Mesenteric fat pad (tissue), 1 donor: ENCODE measurements at places on chromosomes 11 and 22. TPM values are rescaled to one million over a fixed set of nuclear protein-coding genes. Genes with fewer than 3 reads are reported as not detected.

DNA sequence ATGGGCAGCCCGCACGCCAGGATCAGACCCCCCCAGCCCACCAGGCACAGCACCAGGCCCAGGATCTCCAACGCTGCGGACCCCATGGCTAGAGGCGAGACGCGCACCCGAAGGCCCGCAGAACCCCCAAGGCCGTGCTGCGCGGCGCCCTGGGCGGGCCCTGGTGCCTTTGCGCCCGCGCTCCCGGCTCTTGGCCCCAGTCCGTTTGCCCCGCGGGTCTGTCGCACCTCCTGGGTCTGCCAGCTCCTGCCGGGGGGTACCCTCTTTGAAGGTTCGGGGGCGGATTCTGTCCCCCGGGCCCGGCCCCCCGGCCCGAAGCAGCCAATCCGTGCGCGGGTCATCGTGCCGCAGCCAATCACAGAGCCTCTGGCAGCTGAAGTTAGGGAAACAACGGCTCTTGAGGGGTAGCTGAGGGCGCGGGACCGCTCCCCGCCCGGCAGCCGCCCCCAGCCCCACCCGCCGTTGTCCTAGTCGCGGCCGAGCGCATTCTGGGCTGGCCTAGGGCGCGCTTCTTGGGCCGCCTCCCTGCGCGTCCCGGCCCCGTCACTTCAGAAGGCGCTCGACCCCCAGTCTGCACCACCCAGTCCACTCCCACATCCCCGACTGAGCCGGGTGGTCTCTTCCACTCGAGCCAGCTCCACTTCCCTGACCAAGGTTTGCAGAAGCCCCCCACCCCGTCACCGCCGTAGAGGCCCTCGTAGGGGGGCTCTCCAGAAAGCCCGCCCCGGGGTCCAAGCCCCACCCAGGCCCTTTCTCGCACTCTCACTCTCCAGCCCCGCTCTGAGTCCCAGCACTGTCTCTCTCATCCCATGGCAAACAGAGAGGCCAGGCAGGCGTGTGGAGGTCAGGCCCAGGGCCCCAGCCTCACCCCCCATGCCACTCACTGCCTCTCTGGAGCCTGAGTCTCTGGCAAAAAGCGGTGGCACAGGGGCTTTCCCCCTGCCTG lies at the start of gene CLDN5:
Gene CLDN5, minus strand, starts transcription at position 241 of the 946 bp plus-strand sequence. Its CDS starts 155 bp downstream, at position 86.
- peak; percentile 90 for DNase-seq

DNA sequence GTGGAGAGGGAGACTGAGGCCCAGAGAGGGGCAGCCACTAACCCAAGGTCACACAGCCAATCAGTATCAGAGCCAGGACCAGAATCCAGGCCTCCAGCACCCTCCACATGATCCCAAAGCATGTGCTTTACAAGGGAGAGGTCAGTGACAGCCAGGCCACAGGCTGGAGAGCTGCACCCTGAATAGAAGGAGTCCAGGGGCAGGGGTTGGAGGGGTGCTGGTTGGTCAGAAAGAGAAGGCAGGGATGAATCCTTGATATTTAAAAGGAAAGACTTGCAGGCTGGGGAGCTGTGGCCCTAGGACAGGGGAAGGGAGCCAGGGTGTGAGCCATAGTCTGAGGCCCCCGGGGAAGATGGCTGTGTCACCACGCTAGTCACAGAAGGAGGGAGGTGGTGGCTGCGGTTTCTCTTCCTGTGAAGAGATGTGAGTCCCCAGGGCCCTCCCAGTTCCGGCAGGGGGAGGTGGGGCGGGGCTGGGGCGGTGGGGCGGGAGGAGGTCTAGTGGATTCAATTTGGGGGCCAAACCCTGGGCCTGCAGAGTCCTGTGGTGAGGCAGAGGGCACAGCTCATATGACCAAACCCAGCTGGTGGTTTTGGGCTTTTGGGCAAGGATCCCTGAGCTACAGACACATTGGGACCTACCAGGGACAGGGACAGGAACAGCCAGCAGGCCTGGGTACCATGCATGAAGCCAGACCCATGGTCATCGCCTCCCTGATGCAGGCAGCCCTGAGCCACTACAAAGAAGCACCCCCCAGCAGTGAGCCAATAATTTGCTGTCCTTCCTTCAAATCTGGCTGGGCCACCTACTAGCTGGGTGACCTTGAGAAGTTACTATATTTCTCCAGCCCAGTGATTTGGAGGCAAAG lies 14.0 kb downstream of the RAC2 start:
- no peak for DNase-seq

DNA sequence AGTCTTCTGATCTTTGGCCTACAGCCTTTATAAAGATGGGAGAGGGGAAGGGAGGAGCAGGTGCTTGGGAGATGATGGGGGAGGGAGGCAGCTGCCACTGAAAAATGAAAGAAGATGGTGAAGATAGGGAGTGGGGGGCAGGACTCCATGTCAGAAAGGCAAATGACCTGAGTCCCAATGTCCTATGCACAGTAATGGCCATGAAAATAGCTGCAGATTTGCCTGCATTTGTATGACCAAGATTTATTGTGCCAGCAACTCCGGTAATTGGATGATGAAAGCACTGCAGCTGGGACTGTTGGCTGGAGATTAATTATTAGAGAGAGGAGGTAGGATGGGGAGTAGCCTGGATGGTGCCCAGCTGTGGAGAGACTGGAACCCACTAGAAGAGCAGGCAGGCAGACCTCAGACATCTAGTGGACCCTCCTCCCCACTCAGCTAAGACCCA lies 36.1 kb downstream of the NEU3 start:
- no peak for DNase-seq

DNA sequence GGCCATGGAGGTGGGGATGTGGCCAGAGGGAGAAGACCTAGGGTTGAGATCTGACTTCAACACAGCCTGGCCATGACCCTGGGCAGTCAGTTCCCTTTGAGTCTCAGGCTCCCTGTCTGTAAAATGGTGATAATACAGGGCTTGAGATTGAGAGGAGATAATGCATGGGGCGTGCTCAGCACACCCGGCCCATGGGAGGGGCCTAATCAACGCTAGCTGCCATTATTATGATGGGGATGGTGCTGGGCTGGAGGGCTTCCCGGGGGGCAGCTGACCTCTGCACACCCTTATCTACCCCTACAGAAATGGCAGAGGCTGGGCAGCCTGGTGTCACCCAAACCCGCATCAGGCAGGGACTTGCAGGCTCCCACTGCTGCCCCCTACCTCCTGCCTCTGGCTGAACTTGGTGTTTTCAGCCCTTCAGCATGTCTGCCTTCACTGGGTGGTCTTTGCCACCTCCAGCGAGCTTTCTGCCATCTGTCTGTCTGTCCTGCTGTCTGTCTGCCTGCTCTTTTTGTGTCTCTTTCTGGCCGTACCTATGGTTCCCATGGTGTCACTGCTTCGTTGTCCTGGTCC lies 84.5 kb downstream of the CACNA1I start:
- DNase-seq, result no peak

- no peak for DNase-seq
These were observed 30.0 kb upstream of the RAB39A start for GRCh38 chr11:107898270-107898669.

DNA sequence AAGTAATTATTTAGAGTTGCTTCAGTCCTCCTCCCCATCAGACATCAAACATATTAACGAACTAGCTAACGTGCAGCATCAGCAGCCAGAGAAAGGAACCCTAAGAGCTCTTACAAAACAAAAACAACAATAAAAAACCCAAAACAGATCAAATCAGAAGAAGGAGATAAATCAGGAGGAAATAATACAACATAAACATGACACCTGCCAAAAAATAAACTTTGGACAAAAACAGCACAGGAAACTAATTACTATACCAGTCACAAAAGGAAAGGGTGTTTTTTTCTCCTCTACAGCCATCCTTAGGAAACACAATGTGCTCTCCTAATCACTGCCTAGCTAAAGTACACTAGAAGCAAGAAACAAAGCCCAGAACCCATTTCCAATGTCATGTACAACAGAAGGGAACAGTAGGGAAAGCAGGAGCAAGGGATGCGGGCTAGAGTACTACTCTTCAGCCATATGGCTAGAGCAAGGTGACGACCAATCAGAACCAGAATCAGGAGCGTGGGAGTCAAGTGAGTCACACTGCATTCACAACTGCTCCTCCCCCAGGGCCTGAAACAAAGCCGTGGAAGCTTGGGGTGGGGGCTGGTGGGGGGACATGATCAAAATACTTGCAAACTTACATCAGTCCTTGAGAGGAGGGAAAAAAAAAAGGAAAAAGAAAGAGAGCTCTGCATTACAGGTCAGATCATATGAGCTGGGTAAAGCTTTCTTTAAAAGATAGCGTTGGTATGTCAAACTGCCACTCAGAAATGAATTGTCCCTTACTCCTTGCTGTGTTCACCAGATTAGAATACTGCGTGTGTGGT lies 60.4 kb downstream of the LARGE2 start:
- DNase-seq, result no peak

DNA sequence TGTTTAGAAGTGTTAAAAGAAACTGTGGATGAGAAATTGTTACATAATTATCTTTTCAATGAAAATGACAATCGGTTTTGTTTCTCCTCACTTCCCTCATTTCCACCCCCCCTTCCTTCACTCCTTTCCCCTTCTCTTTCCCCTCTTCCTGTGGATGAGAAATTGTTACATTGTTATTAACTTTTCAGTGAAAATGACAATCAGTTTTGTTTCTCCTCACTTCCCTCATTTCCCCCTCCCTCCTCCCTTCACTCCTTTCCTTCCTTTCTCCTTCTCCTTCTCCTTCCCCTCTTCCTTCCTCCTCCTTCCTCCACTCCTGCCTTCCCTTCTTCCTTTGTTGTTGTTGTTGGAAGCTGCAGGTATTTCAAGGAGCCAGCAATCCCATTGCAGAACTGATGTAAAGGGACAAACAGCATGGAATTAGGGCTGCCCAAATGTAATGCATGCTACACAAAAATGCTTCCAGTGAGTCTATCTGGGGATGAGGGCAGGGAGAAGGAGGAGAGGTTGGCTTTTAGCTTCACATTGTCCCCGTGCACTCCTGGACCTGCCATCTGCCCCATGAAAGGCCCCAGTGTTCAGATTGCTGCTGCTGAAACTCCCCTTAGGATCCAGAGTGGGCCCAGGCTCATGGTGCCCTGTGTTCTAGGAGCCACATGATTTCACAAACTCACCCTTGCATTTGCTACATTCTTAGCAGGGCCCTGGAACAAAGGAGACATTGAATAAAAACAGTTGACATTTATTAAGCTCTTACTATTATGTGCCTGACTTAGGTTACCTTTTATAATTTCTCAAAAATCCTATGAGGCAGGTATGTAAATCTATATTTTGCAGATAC lies 133.0 kb upstream of the TIMP3 start:
- DNase-seq, result no peak

DNA sequence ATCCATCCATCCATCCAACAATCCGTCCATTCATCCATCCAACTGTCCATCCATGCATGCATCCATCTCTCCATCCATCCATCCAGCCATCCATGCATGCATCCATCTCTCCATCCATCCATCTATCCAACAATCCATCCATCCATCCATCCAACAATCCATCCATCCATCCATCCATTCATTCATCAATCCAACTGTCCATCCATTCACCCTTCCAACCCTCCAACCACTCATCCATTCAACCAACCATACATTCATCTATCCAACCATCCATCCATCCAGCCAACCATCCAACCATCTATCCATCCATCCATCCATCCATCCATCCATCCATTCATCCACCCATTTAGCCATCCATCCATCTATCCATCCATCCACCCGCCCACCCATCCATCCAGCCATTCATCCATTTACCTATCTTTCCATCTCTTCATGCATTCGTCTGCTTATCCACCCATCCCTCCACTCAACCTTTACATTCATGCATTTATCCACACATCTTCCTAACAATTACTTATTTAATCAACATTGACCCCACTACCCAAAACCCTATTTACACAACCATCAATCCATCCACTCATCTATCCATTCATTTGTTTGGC lies 12.6 kb downstream of the CACNA1I start:
- no peak for DNase-seq

GRCh38 chr11:28759311-28759710 lies 651.1 kb downstream of the METTL15 start:
- no peak for DNase-seq

DNA sequence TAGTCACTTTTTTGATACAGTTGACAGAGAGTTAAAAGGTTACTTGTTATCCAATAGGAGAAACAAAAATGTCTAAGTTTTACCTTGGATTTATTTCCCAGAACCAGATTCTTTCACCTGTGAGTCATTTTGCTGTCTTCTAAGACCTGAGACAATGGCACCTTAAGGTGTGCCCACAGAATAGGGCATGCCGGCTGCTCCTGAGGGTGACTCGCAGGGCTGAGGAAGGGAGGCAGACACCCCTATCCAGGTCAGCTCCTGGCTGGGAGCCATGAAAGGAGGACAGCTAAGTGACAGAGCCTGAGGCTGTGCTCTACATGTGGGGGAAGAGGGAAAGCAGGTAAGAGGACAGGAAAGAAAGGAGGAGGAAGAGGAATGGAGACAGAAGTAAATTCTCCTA lies 67.8 kb downstream of the RASSF10 start:
- DNase-seq, result no peak

- no peak for DNase-seq
These were observed 189.3 kb downstream of the GUCY1A2 start for GRCh38 chr11:106828976-106829375.

The MUC6 gene
- total RNA-seq, result not detected

The CD248 gene
- 810 TPM for total RNA-seq

The MTCH2 gene
- 110 TPM for total RNA-seq

The GRAP2 gene
- total RNA-seq, result 1.3 TPM

The ACTN3 gene
- total RNA-seq, result 0.10 TPM

The PSMC3 gene
- 116 TPM for total RNA-seq

The PDHX gene
- 57.9 TPM for total RNA-seq
